ENCODE measurements at places on chromosomes 12 and 14.

- no peak for DNase-seq
Observed at GRCh38 chr12:104877103-104877705, 80.9 kb downstream of the SLC41A2 start.

- DNase-seq: peak; percentile 64
Observed at GRCh38 chr12:96399120-96399918, 920 bp downstream of the CDK17 start.

- peak; percentile 12 for DNase-seq
Observed at GRCh38 chr14:21923820-21924219, 250.2 kb upstream of the OR4E1 start.

DNA sequence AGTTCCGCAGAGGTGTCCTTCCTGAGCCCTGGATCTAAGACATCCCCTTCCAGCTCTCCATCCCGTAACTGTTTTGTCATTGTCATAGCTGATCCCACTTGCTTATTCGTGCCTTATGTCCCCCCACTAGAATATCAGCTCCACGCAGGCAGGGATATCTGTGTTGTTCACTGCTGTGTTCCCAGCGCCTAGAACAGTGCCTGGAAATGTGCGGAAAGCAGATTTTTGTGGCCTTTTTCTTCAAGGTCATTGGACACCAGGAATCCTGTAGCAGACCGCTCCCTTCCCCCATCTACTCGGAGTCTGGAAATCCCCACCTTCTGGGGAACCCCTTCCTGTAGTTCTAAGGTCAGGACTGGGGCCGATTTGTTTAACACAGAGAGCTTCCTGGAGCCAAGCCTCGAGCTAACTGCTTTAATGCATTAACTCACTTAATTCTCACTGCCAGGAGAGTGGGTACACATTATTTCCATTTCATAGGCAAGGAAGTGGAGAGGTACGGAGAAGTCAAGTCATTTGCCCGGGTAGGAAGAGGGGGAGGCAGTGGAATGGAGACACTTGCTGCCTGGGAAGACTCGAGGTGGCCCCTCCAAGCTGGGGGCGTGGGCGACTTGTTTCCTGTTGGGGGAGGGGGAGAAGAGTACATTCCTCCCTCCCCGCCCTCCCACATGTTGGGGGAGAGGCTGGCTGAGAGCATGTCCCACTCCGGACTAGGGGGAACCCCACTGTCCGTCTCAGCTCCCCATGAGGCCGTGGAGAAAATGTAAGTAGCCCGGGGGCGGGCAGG lies 1.2 kb upstream of the SH2B3 start:
- peak; percentile 56 for DNase-seq

DNA sequence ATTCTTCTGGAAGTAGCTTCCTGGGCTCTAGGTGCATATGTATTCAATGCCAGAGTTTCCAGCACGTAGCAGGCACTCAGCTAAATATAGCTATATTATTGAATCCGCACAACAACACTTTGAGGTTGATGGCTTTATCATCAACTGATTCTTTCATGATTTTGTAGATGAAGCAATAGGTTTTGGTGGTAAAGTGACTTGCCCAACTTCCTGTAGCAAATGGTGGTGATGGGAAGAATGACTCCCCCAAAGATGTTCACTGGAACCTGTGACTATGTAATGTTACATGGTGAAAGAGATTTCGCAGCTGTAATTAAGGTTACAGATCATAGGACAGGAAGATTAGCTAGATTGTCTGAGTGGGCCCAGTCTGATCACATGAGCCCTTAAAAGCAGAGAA lies 3.2 kb downstream of the TDRD9 start:
- DNase-seq: no peak

- no peak for DNase-seq
Observed at GRCh38 chr14:85596562-85596961, 66.6 kb downstream of the FLRT2 start.

DNA sequence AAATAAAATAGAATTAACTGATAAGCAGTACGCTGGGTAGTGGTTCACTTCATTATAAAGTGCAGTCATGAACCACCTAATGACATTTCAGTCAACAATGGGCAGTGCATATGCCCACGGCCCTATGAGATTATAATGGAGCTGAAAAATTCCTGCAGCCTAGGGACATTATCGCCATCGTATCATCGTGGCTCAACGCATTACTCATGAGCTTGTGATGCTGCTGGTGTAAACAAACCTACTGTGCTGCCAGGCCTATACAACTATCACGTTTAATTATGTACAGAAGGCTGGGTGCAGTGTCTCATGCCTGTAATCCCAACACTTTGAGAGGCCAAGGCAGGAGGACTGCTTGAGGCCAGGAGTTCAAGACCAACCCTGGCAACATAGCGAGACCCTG lies 62.3 kb upstream of the TMEM263 start:
- no peak for DNase-seq

All from activated T-helper 1 cell treated with anti-CD3 and anti-CD28 coated beads, Interleukin-2, amount 50 U/mL, for 16 hours (primary cell).